Type B pancreatic cell (in vitro differentiated cells): ENCODE measurements at places on chromosomes 4 and X.

- no peak for DNase-seq
Measured at GRCh38 chr4:91127192-91127591, 1000.0 kb downstream of the CCSER1 start.

DNA sequence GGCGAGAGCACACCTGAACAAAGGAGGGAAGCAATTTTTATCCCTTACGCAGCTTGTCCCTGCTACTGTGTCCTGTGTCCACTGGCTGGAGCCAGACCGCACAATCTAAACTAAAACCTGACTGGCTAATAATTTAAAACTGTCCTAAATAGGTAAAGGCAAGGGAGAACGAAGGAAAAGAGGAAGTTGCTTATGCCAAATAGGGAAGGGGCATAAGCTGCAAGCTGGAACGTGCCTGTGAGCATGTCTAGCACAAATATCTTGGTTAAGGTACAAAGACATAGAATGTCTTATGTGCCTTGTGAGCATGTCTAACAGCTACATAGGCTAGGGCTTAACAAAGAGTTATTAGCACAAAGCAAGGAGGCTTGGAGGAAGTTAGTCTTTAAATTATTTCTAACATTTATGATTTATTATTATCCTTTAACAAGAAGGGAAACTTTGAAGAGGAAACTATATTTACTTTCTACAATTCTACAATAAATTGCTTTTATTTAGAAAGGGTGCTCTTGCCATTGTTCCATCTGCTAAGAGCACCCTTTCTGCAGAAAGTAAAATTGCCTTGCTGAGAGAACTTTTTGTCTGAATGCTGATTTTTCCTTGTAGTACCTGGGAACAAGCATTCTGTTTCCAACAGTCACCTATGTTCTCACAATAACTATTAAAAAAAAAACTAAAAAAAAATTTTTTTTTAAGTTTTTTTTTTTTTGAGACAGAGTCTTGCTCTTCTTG lies 80.6 kb upstream of the CBR4 start:
- DNase-seq: no peak

DNA sequence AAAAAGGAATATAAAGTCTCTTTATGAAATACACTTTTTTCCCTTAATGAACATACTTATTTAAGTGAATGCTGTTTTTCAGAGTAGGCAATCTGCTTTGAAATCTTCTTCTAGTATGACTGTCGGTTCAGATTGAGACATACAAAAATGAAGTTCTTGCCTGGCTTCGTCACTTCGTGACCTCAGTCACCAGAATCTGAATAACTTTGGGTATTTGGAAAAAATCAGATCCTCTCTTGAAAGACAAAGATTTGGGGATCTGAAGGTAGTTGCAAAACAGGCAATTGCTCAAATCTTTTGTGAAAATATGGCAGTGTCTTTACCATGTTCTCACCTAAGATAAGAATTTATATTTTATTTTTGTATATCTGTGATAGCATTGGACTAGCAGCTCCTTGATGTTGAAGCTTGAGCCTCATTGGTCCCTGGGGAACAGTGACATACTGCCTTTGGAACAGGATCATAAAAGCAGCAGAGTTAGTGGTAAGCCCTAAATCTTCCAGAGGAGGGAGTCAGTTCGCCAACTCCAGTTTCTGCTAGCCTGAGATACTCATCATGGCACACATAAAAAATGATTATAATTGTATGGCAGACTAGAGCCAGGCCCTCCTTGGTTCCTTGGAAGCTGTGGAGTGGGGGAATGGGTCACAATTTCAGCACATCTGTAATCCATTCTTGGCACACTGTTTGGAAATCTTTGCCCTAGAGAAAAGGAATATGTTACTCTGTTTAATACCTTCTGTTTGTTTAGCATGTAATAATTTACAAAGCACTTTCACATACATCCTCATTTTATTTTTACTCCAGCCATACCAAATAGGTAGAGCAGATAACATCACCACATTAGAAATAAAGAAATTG lies 5.0 kb downstream of the ARFIP1 start:
- DNase-seq: no peak

DNA sequence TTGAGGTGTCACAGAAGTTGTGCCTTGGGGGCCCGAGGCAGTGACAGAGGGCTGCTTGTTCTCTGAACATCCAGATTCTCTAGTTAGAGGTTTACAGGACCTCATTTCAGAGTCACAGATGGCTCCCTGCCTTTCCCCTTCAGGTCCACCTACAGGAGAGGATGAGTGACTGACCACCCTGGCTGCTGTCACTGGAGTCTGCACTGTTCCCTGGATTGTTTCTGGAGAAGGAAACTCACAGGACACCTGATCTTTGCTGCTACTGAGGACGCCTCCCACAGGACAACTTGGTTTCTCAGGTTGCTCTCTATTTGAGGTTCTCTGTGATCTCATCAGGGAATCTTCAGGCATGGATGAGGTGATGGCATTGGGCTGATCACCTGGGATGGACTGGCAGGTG lies 58.3 kb downstream of the GPRIN3 start:
- no peak for DNase-seq

- no peak for DNase-seq
Measured at GRCh38 chr4:122010610-122011009, 58.8 kb upstream of the TRPC3 start.

DNA sequence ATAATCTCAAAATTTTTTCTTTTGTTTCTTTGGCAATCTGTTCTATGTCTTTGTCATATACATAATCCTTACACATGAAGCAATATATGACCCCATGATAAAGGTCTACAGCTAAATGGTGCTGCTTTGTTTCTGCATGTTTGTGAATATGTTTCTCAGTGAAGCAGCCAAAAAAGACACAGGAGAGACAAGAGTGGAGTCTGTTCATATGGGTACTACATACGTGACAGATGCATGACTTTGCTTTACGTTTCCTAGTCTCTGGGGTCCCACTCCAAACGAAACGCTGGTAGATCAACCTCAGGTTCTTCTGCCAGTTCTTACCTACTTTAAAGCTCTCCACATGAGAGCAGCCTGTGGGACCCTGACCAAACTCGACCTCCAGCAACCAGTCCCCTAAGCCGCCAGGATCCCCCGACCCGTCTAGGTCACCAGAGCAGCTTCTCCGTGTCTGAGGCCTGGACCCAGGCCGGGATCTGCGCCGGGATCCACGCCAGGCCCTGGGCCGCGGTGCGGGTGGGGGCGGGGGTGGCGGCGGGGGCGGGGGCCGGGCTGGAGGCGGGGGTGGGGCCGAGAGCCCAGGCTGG lies 1.5 kb downstream of the USP51 start:
- no peak for DNase-seq

DNA sequence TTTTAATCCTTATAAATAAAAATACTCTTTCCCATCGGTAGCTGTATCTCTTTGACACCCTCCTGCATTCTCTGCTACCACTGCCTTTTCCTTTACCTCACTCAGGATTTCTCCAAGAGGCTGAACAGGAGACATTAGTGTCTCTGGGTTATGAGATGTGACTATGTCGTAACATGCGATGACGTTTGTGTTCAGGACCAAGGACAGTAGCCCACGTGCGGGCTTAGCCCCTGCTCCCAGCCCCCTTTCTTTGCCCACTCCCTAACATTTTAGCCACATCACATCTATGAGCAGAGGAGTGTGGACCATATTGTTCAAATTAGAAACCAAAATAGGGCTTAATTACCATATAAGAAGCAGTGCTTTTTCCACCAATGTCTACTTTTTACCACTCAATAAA lies 369.3 kb downstream of the FBXW7 start:
- no peak for DNase-seq

DNA sequence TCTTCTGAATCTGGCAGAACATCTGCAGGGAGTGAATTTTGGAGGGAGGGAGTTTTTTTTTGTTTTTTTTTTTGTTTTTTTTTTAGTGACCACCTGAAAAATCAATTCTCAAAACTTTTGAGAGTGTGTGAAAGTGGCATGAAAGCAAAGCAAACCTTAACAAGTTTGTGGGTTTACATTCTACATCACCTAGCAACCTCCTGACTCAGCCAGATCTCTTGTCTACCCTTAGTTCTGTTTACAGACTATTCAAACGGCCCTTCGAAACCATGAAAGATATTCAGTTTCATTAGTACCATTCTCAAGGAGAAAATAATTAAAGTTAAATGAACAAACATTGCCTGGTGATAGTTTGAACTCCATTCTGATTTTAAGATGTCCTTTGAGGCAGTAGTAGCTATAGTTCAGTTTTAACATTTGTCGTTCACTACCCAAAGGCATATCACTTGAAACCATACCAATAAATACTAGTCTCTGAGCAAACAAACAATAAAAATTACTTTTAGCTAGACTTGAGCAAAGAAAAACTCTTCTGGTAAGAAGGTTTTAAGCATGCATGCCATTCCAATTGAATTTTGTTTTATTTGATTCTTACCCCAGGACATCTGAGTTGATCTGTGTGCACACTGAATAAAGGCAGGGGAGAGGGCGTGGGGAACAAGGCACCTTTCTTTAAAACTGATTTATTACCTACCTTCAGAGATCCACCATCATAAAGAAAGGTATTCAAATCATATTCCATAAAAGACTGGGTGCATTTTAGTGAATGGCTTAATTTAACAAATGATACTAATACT lies 137.7 kb downstream of the ARX start:
- no peak for DNase-seq

- DNase-seq: no peak
Measured at GRCh38 chr4:140793291-140793690, 37.1 kb upstream of the TBC1D9 start.

DNA sequence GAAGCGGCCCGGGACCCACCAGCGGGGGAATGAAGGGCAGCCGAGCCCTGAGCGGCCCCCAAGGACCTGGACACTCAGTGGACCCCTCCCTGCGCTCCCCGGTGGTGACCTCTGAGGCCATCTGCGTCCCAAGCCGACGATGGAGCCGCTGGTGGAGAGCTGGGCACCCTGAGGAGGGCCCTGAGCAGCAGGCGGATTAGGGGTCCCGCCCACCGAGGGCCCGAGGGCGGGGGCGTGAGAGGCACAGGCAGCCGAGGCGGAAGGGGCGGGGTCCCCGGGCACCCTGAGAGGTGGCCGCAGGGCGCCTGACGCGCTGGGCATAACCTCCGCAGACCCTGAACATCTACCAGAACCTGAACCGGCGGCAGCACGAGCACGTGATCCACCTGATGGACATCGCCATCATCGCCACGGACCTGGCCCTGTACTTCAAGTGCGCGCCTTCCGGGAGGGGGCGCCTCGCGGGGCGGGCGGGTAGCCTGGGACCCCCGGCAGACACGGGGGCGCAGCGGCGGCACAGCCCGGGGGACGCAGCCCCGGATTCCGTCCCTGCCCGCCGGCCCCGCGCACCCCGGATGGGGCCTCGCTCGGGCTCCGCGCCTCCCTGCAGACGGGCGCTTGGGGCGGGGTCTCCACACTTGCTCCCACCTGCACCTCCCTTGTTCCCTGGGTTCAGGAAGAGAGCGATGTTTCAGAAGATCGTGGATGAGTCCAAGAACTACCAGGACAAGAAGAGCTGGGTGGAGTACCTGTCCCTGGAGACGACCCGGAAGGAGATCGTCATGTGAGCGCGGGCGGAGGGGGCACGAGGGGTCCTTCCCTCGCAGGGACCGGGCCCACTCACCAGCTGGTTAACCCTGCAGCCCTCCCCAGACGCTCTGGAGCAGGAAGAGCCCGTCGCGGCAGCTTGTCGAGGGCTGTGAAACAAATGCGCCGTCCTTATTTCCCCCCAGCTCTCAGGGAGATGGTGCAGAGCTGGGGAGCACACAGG lies 10.3 kb downstream of the ATP5ME start:
- no peak for DNase-seq

GRCh38 chrX:126165401-126165720 lies 728 bp downstream of the DCAF12L2 start:
- no peak for DNase-seq

GRCh38 chr4:53421791-53422190 lies 44.4 kb downstream of the FIP1L1 start:
- no peak for DNase-seq

GRCh38 chr4:84718699-84719098 lies 135.8 kb downstream of the CDS1 start:
- no peak for DNase-seq

DNA sequence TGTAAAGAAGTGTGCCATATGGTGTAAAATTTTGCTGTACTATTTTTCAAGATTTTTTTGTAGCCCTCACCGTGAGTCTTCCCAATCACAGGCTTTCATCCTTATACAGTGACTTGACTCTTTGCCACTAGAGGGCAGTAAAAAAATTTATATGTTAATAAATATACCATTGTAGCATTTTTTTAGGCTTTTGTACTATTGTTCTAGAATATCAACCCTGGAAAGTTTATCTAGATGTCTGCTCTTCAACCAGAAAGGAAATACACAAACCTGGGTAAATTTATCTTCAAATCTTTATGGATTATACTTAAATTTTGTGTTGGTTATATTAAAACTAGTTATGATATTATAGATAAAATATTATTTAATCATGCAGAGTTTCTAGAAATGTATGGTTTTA lies 235.3 kb downstream of the TENM3 start:
- no peak for DNase-seq

DNA sequence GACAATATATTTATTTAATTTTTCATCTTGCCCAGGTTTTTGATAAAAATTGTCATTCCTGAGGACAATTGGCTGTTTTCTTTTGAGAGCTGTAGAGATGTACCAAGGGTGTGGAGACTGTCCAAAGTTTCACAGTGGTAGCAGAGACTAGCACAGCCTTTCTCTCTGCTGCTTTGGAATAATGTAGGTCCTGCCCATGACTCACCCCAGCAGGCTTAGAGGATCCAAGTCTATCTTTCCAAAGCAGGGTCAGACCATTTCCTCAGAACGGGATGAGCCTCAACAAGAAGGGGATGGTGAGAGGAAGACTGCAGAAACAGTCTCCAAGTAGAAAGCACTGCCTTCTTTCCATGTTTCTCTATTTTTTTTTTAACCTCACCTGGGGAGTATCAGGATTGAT lies 131.5 kb upstream of the RPL34 start:
- DNase-seq: no peak

DNA sequence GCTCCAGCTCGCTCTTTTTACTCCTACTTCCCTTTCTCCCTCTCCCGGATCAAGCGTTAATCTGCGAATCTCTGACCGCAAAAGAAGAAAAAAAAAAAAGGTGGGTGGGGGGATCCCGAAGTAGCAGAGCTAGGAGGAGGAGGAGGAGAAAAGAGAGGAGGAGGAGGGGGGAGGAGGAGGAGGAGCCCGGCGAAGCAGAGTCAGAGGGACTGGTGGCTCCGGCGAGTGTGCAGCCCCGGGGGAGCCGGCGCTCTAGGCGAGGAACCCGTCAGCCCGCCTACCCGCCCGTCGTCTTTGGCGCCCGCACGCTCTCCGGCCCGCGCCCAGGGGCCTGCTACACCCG lies at the start of gene NHSL2:
TSS of gene NHSL2 (plus strand) at position 203 of the 343 bp plus-strand sequence.
- no peak for DNase-seq

DNA sequence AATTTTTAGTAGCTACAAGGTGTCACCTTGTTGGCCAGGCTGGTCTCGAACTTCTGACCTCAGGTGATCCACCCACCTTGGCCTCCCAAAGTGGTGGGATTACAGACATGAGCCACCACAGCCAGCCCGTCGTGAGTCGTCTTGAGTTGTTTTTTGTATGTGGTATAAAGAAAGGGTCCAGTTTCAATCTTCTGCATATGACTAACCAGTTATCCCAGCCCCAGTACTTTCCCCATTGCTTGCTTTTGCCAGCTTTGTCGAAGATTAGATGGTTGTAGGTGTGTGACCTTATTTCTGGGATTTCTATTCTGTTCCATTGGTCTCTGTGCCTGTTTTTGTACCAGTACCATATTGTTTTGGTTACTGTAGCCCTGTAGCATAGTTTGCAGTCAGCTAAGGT lies 105.9 kb downstream of the OR13H1 start:
- no peak for DNase-seq
